ENCODE measurements at places on chromosomes 4 and X.

- DNase-seq: no peak
Observed at GRCh38 chr4:123661080-123661737, 264.6 kb downstream of the SPRY1 start.

DNA sequence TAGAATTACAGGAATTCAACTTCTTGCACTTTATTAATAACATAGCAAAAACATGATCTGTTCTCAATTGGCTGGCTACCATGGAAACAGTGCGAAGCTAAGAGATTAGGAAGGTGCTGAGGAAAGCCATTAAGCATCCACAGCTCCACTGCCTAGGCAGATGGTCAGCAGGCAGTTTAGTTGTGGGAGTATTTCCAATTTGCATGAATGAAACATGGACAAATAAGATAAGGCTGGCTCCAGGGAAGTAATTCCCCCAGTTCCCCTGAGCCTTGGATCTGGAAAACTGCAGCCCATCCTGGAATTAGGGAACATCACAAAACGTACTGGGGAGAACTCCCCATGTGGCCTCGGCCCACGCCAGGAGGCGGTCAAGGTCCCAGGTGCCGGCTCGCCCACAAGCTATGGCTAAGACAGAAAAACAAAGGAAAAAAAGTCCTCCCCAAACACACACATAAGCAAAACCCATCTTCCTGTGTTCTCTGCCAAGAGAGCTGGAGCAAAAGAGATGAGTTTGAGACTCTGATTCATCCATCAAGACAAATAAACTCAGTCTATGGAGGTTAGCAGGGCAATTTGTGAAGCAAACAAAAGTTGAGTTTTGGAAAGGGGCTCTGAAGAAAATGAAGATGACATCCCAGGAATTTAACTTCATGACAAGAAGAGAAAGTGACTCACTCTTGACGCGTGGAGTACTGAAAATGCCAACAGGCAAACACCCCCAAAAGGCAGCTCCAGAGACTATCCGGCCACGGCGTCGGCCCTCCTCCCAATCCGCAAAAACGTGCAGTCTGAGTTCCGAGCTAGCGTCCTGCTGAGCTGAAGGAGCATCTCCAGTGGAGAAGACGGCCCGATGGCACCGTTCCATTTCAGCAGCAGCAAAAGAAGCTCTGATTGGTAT is 45.1 kb downstream of the IGFBP7 start:
- DNase-seq: no peak

DNA sequence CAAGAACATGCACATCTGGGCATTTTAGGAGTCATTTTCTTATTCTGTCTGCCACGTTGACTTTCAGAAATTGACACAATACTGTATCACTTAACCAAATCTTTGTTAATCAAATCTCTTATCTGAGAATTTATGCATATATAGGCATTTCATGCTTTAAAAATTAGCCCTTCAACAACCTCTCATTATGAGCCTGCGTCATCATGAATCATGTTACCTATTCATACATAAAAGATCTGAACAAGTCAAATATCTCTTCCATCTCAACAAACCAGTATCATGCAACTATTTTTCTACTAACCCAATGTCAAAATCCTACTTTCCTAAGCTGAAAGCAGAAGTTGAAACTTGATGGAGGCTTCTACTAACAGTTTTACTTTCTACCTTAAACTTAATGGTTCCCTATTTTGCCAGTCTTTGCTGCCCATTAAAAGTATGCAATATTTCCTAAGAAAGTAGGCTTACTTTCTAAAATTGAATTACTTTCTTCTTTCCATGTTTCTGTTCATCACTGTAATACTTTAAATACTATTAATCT is 1.8 kb downstream of the ADAM29 start:
- no peak for DNase-seq

GRCh38 chr4:69843932-69844331 is 16.0 kb downstream of the SULT1E1 start:
- no peak for DNase-seq

GRCh38 chrX:630612-631496 is at the start of gene SHOX:
Gene SHOX, plus strand, starts transcription at chrX:630791. Its CDS starts 107 bp downstream, at chrX:630898.
- no peak for DNase-seq

GRCh38 chr4:113502906-113503305 is 258.6 kb downstream of the CAMK2D start:
- DNase-seq: no peak

- no peak for DNase-seq
Observed at GRCh38 chr4:168883513-168883912, 126.5 kb downstream of the CBR4 start.

DNA sequence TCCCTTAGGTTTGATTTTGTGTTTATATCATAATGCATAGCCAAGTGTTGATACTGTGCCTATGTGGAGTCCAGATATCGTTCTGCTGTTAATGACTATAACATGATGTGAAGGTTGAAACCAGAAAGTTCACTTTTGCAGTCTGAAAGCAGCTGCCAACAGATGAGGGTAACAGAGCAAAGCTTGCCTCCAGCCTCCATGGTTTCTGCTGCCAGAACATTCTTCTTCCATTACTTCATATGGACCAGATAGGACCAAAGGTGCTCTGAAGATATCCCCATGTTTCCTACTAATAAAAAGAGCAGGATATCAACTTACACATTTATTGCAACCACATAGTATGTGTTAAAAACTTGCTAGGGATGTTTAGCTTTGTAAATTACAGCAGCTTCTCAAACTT is 394.1 kb downstream of the SPRY1 start:
- no peak for DNase-seq
